Left lung (tissue), 14 donors: ENCODE measurements at places on chromosomes 16 and 17.

DNA sequence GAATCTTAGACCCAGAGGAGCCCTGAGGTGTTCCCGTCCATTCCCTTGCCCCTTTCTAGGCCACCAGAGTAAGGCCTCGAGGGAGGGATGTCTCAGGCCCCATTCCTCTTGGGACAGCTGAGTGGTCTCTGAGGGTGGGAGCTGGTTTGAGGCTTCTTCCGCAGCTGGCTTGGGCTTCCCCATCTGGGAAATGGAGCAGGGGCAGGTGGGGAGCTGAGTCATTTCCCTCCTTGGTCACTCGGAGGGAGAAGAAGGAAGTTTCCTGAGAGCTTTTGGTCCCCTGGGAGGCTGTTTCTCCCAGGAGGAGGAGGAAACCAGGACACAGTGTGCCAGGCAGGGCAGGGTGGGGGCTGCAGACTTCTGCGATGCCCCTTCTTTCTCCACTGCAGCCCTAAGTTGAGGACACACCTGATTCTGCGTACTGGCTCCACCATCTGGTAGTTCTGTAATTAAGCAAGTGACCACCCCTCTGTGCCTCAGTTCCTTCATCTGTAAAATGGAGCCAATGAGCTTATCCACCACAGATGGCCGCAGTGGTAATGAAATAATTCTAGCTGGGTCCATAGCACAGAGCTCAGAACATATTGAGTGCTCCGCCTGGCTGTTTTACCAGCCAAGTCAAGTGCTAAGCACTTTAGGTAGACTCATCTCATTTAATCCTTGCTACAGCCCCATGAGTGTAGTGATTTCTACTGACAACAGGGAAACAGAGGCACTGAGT, 1.6 kb upstream of the KCNJ12 start:
- DNase-seq: peak; percentile 28

DNA sequence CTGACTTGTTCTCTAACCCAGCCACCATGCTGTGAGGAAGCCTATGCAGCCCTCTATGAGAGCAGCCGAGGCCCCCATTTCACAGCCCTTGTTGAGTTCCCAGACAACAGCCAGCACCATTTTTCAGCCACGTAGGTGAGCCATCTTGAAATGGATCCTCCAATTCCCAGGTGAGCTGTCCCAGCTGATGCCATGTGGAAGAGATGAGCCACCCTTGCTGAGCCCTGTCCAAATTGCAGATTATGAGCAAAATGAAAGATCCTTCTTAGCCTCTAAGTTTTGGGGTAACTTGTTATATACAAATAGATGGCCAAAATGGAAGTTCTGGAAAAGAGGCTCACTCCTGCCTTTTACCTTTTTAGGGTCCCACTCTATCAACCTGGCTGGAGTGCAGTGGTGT, 25.7 kb upstream of the TIMP2 start:
- DNase-seq: no peak

DNA sequence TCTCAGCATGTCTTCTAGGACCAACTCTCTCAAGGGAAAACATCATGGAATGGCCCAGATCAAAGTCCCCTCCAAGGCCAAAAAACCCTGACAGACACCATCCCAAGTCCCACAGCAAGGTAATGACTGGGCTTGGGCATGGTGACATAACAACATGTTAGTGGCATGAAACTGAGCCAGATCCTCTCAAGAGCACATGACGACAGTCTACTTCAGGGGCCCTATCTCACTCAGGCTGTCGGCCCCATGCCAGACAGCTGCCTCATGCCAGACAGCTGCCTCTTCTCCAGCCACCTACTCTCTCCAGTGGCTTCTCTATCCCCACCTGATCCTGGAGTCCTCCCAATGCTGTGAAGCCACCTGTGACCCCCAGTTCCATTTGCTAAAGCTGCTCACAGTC, 18.4 kb downstream of the HSD11B2 start:
- DNase-seq: no peak

DNA sequence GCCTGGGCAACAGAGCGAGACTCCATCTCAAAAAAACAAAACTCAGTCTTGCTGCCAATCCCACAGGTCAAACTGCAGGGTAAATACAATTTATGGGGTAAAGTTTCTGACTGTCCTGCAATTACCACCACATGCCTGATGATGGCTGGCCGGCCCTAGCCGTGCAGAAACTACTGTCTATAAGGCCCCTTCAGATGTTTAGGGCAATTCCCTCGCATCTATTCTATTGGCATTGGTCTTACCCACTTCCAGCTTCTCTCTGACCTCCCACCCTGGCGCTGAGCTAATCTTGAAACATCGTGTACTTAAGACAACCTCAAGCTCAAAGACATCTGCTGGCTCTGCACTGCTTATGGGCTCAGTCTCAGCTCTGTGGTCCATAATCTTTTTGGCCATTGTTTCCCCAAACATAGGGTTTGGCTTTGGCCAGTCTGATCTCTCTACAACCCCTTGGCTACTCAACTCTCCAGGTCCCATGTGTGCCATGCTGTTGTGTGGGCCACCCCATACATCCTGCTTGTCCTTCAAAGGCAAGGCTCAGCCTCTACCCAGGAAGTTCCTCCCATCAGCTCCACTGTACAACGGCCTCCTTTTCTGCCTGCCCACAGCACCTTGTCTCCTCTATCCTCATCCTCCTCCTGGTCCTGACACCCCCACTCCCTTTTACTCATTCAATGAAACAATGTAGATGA, 16.6 kb downstream of the MAP3K14 start:
- no peak for DNase-seq

- DNase-seq: no peak
Measured at GRCh38 chr17:77213778-77214132, 73.0 kb downstream of the SEC14L1 start.

DNA sequence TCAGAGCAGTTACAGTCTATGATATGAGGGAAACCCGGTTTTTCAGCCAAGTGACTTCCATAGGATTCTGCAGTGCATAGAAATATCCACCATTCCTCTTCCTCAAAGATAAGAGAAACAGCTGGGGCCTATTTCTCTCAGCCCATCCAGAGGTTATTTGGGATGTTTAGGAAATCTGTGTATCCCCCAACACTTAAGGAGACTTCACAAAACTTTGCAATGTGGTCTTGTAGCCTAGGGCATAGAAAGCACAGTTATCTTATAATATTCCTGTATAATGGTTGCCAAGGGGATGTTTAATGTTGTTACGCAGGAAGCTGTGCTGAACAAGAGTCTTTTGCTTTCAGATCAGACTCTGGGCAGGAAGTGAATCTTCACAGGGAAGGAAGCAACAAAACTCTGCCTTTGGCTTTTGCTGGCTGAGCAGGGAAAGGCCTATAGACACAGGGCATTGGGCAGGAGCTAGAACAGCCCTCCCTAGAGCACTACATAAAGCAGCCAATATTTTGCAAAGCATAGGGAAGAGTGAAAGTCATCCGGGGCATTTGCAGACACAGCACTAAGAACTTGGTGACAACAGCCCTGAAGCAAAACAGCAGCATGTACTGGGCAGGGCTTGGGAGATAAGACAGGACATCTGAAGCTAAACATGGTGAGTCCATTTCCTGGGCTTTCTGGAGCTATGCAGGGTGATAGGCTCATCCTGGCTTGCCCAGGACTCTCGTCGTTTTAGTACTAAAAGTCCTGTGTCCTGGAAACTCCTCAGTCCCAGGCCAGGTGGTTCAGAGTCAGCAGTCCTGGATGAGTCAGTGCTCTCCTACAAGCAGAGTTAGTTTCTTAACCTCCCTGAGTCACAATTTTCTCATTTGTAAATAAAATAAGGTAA, 18.7 kb upstream of the BEAN1 start:
- peak; percentile 90 for DNase-seq
